Islet precursor cell (in vitro differentiated cells): ENCODE measurements at places on chromosomes 7 and 10.

DNA sequence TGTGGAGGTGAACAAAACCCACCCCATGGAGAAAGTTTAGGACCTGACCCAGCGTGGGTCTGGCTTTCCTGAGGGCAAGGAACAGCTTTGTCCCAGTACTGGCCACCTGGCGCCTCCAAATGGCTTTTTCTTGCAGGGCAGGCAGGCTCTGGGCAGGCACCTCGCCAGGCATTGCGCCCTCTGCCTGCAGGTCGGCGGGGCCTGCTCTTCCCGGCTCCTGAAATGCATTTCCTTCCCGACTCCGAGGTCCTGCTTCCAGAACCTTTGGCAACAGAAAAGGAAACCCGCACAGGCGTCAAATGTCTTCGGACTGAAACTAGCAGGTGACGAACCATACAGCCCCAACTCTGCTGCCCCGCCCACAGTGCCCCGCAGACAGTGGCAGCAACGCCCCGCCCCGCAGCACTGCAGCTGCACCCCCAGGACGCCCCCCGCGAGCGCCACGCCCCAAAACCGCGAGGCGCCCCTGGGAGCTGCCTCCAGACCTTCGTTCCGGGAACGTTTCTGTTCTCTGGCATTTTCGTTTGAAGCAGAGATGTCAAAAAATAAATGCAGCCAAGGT is 65.5 kb downstream of the C10orf143 start:
- DNase-seq = no peak

- DNase-seq = no peak
Measured at GRCh38 chr7:96285579-96285978, 36.3 kb downstream of the SLC25A13 start.

DNA sequence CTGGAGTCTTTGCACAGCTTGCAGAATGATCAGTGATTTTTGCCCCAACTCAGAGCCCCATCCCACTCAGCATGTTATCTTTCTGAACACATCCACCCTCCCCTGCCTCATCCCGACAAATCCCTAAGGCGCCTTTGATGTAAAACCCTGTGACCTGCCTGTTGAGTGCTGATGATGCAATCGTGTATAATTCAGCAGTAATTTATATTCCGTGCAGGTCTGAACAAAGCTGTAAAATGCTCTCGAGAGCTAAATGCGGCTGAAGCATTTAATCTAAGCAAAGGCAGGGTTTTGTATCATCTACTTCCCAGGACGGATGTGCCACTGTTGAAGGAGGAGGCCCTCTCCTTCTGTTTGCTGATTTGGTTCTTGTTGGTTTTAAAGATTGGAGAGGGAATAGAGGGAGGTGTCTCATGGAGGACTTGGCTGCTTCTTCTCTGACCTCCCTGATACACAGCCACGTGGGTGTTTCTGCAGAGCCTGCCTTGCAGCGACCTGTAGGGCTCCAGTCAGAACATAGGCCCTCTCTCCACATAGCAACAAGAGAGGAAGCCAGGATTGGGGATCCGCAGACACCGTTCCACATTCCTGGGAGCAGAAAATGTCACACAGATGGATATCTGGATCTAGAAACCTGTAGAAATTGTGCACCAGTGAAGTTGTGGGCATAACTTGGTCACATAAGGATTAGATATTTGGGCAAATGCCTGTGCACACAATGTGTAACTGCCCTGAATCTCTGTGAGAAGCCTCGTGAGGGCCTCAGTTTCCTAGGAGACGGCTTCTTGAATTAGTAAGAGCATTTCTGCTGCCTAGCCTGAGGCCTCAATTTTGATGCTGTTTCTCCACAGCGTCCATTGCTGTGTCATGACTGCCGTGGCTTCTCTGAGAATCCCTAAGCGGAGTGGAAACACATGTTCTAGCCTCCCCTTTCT is 90.2 kb upstream of the AGK start:
- no peak for DNase-seq

DNA sequence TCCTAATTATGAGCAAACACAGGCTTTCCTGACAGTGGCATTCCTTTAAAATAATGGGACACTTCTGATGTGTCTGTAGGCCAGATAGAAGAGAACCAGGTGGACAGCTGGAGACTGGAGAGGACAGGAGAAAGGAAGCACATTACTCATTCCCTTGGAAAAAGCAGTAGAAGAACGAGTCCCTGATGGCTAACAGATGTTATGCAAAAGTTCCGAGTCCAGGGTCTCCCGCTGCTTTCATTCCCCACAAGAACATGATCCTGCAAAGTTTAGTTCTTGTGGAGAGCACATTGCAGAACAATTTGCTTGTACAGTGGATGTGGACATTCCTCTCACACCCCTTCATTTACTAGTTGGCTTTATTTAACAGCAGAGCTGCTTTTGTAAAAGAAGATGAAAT is 137.6 kb downstream of the GPAM start:
- no peak for DNase-seq

GRCh38 chr10:71512312-71512711 is 115.6 kb downstream of the CDH23 start:
- DNase-seq = no peak

GRCh38 chr10:11610166-11610825 is 1.2 kb downstream of the USP6NL start:
- DNase-seq = no peak

- no peak for DNase-seq
Measured at GRCh38 chr7:90165724-90166123, 11.5 kb downstream of the STEAP1 start.

DNA sequence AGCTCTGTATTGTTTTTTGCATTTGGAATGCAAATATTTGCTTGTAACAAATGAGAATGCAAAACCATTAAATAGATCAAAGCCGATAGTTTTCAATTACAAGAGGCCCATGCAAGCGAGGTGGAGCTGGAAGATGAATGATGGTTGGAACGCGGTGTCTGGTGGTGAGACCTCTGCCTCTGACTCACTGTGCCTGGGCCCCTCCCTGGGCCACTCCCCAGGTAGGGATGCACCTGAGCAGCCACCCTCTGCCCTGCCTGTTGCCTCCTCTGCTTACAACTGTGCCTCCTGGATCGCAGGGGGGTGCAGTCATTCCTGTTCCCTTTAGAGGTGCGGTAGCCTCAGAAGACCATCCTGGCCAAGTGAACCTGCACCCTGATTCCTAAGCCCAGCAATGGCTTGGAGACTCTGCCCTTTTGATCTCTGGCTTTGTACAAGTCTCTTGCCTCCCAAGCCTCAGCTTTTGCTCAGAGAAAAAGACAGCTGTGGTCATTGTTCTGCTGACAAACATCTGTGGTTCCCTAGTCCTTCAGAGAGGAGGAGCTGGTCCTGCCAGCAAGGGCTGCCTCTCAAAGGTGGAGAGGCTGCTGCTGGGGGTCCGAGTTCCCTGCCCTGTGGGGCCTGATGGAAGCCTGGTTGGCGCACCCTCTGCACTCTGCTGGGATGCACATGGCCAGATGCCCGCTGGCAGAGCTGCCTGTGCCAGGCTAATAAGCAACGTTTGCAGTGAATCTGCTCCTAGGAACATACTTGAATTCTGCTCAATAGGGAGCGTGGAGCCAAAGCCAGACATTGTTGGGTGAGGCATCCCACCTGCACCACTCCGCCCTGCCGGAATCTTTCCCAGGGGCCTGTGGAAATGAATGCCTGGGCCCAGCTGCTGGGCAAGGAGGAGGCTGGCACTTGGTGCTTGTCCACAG is 126.3 kb upstream of the TCERG1L start:
- no peak for DNase-seq

DNA sequence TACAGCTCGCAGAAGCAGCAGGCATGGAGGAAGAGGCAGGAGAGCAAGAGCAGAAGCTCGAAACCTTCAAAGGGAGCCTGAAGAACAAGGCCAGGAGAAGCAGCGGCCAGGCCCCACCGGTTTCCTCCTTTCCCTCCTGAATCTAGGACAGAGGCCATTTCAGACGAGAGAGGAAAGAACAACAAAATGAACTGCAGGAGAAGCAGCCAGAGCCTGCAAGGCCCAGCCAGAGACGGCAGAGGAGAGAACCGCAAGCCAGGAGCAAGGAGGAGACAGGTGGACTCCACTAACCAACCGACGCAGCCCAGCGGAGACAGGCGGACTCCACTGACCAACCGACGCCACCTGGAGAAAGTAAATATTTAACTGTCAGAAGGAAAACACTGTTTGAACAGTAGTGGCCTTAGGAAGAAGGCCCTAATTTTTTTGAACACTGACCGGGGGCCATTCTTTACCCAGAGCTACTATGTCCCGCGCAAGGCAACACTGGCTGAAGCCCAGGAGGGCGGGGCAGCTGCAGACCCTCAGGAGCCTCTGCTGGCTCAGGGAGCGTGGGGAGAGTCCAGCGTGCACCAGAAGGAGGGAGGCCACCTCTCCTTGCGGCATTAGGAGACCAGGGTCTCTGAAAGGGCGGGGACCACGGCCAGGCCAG is 559.2 kb downstream of the PTPRN2 start:
- peak; percentile 45 for DNase-seq

DNA sequence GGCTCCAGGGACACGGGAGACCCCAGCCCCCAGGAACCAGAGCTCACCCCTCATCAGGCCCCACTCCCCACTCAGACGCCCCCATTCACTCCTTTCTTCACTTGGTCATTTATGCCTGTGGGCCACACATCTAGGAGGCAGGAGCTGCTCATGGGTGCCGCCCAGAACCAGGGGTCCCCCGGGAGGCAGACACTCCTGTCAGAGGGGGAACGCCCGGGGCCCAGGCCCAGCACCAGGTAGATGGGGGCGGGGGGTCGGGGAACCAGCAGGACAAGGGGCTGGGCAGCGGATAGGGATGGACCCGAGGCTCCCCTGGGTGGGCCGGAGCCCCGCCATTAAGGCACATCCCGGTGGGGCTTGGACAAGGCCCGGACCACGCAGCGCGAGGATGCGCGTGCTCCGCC is 11.8 kb downstream of the CALY start:
- DNase-seq = no peak

- no peak for DNase-seq
Measured at GRCh38 chr10:29714096-29714874, 79.5 kb upstream of the SVIL start.

DNA sequence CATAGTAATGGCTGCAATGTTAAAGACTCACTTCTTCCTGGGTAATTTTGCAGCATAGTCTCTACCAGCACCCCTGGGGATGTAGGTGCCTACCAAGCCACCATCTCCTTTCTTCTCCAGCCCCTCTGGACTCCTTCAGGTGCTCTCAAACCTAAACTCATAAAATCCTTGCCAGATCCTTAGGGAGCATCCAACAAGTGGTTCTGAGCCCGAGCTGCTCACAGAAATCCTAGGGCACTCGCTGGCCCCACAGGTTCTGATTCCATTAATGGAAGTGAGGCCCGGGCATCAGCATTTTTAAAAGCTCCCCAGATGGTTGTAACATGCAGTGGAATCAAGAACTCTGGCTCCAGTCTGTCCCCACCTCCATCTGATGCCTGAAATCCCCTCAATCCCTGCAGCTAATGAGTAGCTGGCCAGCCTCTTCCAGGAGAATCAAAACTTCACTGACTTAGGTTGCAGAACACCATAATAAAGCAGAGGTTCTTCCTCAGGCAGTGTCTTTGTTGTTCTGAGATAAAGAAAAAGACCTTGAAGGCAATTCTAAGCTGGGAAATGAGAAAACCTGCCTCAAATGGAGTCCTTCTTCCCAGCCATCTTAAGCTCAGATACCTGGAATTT is 336.8 kb downstream of the KCNMA1 start:
- no peak for DNase-seq

- no peak for DNase-seq
Measured at GRCh38 chr7:142496545-142496991, 238.7 kb upstream of the PRSS58 start.

GRCh38 chr7:124688991-124689390 is 76.6 kb downstream of the GPR37 start:
- peak; percentile 62 for DNase-seq

GRCh38 chr10:89337484-89337883 is 9.7 kb downstream of the IFIT3 start:
- peak; percentile 76 for DNase-seq

- peak; percentile 59 for DNase-seq
Measured at GRCh38 chr7:52635021-52635420, 400.4 kb upstream of the POM121L12 start.

DNA sequence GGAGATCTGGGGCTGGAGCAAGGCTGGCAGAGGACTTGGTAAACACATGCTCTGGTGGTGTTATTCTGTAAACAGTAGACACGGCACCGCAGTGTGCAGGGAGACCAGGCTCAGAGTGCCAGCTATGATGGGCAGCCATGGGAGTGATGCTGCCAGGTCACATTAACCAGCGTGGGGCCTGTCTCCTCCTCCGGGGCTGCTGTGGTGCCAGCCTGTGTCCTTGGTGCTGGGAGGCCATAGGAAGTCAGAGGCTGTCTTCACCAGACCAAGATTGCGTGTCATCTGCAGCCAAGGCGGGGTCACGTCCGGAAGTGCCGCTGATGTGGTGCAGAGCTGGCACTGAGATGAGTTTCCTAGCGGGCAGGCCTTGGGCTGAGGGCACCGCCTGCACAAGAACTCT is 236.0 kb downstream of the GLRX3 start:
- no peak for DNase-seq

GRCh38 chr7:88218429-88218745 is 1.5 kb downstream of the SRI start:
- no peak for DNase-seq
